ENCODE measurements at places on chromosomes 16 and 17.

DNA sequence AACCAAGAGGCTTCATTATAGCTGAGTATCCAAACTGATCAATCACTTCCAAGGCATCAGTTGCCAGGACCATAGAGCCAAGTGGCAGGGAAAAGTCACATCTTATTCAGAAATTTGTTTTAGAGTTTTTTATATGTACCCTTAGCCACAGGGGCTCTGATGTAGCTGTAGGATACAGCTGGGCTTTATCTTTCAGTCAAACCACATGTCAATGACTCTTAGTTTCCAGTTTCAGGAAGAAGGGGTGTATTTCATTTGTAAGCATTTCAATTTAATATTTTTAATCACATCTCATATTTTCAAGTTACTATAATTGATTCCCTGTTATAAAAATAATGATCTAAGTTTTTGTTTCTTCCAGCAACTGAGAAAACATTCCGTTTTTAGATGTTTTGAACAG lies 2.9 kb upstream of the FLCN start:
- no peak for DNase-seq

- no peak for DNase-seq
Observed at GRCh38 chr16:8966817-8967131, 3.1 kb upstream of the USP7 start.

DNA sequence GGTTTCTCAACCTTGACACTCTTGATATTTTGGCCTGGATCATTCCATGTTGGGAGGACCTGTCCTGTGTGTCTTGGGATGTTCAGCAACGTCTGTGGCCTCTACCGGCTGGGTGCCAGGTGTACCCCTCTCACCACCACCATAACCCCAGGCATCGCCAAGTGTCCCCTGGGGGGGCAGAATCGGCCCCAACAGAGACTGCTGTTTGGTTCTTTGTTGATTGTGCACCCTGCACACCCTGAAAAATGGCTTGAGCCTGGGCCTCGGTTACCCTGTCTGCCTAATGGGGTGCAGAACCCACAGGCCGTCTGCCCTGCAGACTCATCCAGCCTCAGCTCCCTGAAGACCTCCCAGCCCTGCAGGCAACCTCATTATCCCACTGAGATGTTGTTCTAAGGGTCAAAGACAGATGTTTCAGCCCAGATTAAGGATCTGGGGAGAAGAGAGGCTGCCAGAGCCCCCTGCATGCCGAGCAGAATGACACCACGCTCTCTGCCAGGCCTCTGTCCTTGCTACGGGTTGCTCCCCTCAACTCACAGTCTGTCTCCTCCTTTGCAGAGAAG lies 9.2 kb downstream of the CACNG1 start:
- no peak for DNase-seq

DNA sequence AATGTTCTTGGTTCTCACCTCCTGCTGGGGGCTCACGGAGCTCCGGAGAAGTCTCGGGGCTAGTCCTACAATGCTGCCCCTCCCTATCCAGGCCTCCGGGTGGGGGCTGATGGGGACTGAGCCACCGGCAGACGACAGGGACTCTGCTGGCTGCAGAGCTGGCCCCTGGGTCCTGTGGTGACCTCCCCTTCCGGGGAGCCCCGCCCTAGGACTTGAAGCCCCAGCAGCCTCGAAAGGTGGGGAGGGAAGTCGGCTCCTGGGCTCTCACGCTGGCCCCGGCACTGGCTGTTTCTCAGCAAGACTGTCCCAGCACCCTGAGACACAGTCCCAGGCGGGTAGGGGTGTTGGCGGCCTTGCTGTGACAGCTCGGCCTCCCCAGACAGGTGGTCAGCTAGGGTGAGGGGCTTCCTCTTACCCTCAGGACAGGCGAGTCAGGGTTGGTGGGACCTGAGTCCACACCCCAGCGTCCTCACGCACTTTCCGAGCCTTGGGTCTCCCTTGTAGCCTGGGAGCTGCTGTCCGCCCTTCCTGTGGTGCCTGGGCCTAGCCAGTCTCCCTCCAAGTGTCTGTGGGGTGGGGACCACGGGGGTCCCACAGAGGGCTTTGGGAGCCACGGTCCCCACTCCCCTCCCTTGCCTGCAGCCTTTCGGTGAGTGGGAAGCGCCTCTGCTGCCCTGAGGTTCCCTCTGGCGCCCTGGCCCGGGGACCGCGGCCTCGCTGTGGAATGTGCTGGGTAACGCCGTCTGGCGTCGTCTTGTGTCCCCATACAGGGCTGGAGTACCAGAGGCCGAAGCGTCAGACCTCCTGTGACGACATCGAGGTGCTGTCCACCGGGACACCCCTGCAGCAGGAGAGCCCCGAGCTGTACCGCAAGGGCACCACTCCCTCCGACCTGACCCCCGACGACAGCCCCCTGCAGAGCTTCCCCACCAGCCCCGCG lies 76.6 kb downstream of the KLHDC4 start:
- no peak for DNase-seq

DNA sequence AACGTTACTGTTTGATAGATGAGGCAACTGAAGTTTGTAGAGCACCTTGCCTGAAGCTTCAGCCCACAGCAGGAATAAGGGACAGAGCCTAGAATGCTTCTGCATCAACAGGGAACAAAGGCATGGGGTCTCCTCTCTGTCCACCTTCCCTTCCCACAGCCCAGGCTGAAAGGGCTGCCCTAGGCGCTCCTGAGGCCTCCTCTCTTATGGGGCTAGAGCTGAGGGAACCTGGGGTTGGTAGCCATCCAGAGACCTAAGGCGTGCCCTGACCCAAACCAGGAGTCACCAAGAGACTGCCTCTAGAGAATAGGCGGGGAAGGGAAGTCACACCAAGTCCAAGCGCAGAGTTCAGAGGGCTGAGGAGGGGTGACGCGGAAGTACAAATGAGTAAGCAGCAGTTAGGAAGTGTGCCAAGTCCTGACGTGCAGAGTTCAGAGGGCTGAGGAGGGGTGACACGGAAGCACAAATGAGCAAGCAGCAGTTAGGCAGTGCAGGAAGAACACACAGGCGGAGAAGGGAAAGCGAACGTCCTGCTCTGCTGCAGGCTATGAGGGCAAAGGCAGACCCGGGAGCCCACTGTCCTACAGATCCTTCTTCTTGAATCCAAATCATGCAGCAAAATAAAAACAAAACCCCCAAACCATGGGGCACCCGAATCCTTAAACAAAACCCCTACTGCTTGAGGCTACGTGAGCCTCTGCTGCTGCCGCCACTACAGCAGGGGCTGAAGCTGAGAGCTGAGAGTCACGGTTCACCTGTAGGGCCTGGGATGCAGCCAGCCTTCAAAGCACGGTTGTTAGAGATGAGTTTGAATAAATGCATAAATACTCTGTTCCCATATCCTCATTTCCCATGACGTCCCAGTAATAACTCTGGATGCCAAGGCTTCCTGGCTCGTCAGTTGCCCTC lies 2.7 kb upstream of the SPG7 start:
- DNase-seq: peak; percentile 68

DNA sequence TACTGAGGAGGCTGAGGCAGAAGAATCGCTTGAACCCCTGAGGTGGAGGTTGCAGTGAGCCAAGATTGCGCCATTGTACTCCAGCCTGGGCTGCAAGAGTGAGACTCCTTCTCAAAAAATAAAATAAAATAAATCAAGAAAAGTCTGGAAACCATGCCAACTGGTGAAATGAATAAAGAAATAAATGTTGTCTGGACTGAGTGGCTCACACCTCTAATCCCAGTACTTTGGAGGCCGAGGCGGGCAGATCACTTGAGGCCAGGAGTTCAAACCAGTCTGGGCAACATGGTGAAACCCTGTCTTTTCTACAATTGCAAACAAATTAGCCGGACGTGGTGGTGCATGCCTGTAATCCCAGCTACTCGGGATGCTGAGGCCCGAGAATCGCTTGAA lies 744 bp upstream of the LRRC37A3 start:
- DNase-seq: no peak

DNA sequence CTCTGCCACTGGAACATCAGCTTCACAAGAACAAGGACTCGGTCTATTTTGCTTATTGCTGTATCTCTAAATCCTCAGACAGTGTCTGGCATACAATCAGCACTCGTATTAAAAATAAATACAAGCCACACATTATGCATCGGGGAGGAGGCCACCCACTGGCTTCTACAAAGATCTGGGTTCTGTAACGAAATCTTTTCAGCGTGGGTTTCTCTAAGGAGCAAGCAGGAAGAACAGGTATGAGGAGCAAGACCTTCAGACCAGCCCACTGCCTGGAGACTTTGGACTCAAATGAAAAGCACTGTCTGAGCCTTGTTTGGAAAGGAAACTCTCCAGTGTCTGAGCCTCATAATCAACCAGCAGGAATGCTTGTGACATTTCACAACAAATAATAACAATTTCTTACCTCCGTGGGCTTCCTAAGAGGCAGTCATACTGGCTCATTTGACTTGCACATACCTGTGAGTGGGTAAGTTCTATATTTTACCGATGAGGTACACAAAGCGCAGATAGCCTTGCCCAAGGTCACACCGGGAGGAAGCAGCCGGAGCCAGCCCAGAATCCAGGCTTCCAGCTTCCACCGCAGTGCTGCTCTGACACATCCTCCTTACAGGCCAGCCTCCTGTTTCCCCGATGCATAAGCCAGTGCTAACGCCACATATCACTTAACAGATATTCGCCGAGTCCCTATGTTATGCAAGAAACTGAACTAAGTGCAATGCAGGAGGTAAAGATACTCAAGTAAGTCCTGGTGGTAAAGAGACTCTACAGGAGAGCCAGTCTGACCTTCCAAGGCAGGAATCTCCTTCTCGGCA lies 118.6 kb upstream of the TNRC6C start:
- DNase-seq: no peak

DNA sequence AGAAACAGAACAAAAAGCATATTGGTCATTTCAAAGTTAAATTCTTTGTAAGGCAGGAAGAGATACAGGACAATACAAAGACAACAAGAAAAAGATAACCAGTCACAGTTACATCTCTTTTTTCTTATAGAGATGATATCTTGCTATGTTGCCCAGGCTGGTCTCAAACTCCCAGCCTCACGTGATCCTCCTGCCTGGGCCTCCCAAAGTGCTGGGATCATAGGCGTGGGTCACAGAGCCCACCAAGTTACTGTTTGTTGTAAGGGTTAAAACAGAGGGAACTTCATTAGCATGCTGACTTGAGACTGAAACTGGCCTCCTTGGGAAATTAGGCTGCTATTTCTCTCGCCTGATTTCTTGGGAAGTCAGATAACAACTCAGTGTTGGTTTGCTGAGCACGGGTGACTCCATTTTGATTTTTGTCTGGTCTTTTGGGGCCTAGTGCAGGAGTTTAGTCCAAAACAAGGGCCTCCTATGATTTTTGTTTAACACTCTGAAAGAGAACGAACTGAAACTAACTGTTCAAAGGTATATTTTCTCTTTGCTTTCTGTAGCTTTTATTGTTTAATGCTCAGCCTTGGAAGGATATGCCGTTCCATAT lies 31.5 kb upstream of the SEC14L1 start:
- no peak for DNase-seq

DNA sequence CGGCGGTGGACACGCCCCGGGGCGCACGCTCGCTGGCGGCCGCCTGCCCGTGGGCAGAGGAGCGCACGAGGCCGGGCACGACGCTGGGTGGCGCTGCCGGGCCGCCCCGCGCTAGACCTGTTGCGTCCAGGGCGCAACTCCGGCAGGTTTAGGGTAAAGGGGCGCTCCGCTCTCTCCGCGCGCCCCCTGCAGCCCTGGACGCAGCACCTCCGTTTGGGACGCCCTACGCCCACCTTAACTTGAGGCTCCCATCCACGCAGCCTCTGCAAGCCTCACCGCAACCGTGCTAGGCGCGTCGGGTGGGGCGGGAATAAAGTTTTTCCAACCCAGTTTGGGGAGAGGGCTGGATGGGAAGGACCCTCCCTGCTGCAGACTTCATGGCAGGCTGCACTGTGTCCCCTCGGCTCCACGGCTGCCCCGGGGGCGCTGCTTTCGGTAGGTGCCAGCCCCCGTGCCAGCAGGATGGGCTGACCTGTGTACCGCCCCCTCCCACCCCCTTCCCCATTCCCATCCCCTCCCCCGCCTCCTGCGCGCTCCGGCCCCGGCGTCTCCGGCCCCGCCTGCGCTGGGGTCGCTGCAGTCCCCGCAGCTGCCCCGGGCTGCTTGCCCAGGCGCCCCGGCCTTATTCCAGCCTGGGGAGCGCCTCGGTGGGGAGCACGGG lies at the start of gene SYT17:
Gene SYT17, plus strand, starts transcription at position 531 of the 661 bp plus-strand sequence. CDS start 407 bp downstream, outside the sequence.
- no peak for DNase-seq

GRCh38 chr16:23901178-23902033 lies 65.6 kb downstream of the PRKCB start:
- no peak for DNase-seq

DNA sequence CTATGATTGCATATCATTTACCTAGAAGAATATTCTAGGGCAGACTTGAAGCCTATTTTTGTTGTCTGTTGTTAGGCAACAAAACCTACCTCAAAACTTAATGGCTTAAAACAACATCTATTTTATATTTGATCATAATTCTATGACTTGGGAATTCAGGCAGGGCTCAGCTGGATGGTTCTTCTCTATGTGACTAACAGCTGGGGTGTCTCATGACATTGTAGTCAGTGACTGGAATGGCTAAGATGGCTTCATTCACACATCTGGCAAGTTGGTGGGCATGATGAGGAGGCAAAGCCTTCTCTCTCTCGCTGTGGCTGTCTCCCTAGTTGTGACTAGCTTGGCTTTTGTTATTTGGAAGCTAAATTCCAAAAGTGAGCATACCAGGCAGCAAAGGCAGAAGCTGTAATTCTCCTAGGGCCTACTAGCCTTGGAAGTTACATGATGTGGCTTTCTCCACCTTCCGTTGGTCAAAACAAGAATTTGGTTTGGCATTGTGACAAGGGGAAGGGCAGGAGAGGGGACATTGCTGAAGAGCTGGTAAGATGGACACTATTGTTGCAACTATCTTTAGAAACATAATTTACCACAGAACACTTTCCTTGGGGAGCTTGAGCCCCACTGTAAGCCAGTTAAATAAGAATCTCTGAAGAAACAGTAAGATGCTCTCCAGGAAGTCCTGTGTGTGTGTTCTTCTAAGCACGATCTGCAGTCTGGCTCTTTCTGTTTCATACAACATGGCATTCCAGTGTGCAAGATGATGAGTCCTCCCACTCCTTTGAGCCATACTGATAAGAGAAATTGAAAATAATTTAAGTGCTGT lies 39.4 kb downstream of the ZNRF1 start:
- DNase-seq: no peak

DNA sequence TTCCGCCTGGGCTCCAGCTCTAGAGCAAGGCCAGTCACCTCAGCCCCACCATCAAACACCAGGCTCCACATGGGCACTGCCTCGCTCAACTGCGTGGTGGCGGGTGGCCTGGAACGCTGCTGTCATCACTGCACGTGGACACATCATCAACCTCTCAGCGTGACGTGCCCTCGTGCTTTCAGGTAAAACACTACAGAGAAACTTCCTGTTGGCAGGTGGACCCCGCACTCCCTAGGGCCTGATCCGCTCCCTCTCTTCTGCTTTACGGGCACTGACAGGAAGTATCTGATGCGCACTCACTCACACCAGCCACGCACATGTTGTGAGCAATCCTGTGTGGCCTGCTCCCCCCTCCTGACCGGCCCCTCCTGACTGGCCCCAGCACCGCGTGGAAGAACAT lies 87.4 kb downstream of the ANKRD11 start:
- DNase-seq: no peak

GRCh38 chr16:56607109-56607618 lies 1.2 kb upstream of the MT2A start:
- no peak for DNase-seq

Data from stimulated activated CD8-positive, alpha-beta memory T cell treated with anti-CD3 and anti-CD28 coated beads, Interleukin-4, amount 100 ng/mL, for 4 hours (primary cell).